Activated B cell treated with CpG ODN at 0.5 μM for 24 hours (primary cell): ENCODE measurements at places on chromosomes 6 and 20.

DNA sequence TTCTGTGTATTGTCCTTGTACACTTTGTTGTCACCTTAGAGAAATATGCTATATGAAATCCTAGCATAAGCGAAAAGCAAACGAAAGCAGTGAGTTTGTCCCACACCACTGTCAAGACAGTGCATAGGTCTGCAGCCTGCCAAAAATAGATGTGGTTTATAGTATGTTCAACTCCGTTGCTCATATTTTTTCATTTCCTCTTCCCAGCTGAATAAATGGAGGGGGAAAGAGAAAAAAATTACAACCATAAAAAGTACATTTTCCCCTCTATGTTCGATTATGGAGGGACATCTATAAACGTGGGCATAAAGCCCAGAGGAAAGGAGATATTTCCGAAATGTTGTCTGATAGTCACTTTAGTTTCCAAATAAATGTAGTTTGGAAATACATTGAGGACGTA is 25.8 kb downstream of the PRL start:
- DNase-seq, result no peak

- no peak for DNase-seq
Observed at GRCh38 chr20:34883087-34883688, 6.8 kb downstream of the ACSS2 start.

GRCh38 chr6:155497273-155497672 is 41.6 kb upstream of the NOX3 start:
- no peak for DNase-seq

- no peak for DNase-seq
Observed at GRCh38 chr20:23200914-23201313, 114.8 kb upstream of the CD93 start.

DNA sequence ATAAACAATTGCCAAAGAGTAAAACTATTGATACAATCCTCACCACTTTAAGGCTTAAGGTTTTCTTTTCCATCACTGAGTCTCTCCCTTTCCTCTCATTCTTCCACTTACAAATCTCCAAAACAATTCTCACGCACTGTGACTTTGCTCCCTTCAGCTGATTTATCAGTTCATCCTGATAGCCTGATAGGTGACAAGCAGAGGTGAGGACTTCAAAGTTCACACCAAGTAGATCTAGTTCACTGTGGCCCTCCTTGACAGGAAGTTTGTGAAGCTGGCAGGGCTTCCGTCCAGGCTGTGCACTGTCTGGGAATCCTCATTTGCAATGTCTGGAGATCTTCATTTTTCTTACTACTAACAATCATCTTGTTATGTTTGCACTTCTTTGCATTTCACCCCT is 35.2 kb upstream of the POU5F1 start:
- no peak for DNase-seq

DNA sequence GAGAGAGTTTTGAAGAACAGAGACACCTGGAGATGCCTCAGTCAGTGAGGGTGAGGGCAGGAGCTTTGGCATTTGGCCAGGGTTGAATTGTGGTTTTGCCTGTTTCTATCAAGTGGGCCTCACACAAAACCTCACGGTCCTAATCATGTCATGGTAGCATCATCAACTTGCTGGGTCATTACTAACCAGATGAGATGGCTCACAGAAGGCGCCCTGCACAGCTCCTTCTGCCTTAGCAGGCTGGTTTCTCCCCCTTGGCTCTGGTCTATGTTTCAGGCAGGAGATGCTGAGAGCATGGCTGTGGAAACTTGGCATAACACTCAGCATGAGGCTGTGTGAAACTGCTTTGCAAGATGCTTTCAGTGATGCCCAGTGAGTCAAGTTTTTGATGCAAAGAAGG is 99.3 kb downstream of the LRRC1 start:
- DNase-seq, result no peak

- peak; percentile 50 for DNase-seq
Observed at GRCh38 chr6:43702534-43703440, 15.2 kb upstream of the MRPS18A start.

GRCh38 chr20:48129345-48129942 is 344.2 kb upstream of the SULF2 start:
- no peak for DNase-seq

DNA sequence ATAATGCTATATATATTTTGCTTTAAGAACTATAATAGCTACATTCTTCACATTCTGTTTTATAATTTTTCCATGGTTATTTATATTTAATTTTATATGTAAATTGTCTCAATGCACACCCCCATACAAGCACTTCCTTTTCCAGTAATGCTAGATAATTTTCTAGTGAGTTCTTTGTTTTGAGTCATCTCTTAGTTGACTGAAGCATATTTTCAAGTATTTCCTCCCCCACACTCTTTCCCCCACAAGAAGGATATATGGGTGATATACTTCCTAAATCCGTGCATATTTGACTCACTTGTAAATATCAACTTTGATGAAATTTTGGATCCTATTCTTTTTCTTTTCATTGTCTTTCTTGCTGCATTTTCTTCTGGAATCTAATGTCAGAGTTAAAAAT is 82.1 kb upstream of the SRSF6 start:
- DNase-seq, result no peak

- DNase-seq, result no peak
Observed at GRCh38 chr6:100850174-100850573, 31.0 kb downstream of the ASCC3 start.

DNA sequence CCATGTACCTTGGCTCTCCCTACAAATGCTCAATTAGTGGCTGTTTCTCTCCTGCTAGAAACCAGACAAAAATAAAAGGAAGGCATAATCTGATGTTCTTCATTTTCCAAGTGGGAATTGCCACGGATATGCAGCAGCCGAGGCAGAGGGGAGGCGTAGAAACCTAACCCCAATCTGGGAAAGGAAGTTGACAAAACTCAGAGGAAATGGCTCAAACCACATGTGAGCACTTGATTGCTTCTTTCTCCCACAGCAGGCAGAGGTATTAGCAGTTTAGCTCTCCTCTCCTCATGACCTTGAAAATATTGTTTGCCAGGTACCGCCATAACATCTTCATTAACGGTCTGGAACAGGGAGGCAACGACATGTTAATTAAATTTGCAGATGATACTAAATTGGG is 3.8 kb upstream of the MLN start:
- no peak for DNase-seq

DNA sequence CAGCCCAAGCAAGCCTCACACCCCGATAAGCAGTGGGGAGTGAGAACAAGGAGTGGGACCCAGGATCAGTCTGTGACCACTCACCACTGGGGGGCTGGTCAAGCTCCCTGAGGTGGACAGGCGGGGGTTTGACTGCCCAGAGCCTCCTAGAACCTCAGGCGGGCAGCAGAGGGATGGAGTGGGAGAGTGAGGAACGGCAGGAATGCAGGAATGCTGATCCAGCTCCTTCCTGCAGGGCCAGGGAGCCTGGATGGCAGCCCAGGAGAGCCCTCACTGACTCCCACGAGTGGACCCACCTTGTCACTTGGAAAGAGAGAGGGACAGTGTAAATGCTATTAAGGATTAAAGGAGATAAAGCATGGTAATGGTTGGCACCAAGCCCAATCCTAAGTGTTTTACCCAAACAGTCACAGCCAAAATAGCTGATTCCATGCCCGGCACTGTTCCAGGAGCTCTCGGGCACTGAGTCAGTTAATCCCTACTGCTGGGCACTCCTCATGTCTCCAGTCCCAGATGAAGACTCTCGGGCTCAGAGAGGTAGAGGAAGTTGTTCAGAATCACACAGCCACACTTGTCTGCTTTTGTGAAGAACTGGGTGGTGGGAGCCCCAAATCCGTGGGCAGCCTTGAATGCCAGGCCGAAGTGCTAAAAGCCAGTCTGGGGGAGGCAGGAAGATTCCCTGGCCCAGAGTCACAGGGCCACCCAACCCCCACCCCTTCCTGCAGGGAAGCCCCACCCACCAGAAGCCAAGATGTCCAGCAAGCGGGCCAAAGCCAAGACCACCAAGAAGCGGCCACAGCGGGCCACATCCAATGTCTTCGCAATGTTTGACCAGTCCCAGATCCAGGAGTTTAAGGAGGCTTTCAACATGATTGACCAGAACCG is 3.1 kb downstream of the MYL9 start:
- no peak for DNase-seq

- no peak for DNase-seq
Observed at GRCh38 chr6:11833626-11834592, 55.3 kb upstream of the ADTRP start.

DNA sequence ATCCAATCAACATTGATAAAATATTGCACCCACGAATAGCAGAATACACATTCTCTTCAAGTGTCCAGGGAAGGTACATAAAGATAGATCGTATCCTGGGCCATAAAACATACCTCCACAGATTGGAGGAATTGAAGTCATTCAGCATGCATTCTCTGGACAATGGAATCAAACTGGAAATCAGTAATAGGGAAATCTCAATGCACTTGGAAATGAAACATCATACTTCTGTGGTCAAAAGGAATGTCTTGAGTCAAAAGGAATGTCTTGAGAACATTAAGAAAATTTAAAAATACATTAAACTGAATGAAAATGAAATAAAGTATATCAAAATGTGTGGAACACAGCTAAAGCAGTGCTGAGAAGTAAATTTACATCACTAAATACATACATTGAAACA is 138.8 kb downstream of the TFAP2A start:
- DNase-seq, result no peak

DNA sequence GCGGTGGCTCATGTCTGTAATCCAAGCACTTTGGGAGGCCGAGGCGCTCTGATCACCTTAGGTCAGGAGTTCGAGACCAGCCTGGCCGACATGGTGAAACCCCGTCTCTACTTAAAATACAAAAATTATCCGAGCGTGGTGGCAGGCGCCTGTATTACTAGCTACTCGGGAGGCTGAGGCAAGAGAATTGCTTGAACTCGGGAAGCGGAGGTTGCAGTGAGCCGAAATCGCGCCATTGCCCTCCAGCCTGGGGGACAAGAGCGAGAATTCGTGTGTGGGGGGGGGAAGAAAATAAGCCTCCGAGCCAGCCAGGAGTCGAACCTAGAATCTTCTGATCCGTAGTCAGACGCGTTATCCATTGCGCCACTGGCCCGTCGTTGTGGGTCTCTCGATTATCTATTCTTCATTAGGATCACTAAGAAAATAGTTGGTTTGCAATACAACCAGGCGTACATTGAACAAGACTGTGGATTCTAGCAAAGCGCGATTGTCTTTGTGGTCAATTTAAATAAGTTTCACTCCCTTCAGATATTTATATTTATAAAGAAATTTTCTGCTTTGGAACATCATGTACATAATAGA is 33.9 kb upstream of the PRSS16 start:
- DNase-seq, result no peak

- no peak for DNase-seq
Observed at GRCh38 chr20:12372557-12372956, 454.9 kb downstream of the BTBD3 start.

DNA sequence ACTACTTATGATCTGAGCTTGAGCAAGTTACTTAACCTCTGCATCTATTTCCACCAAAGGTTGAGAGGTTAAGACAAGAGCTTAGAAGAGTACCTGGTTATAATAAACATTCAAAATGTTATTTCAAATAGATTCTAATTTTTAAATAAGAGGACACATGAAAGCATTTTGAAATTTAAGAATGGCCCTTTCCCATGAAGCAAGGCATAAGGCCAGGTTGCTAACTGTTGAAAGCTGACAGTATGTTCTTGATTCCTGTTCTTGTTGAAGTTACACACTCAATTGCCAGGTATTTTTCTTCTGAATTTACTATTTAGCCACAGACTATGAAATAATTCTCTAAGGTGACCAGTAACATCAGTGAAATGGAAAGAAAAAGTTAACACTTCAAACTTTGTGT is 14.5 kb downstream of the C6orf62 start:
- DNase-seq, result no peak

GRCh38 chr20:54254596-54254995 is 46.7 kb downstream of the PFDN4 start:
- DNase-seq, result no peak

DNA sequence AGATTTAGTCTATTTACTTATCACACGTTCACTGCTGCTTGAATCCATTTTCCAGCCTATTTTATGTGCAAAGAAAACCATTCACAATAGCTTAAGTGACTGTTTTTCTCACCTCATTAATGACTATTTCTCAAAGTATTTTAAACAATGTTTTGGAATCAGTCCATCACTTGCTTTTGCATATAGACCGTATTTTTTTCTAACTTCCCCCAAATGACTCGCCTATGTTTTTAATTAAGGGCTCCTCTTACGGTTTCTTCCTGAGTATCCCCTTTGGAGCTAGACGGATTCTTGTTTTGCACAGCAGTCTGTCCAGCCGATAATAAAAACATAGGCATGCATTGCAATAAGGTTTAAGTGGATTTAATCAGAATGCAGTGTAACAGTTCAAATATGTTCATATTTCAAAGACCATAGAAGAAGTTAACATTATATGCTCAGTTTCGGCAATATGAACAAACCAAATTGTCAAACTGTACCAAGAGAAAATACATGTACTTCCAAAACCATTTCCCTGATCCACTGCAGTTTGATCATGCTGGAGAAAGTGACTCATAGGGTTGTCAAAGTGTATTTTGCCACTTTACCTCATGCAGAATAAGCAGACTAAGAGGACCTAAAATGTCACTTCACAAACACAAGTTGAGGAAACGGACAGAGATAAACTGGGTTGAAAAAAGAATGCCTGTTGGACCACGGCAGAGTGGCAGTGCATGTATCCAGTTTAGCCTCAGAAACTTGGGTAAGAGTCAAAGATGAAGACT is 66.4 kb downstream of the HMGN3 start:
- no peak for DNase-seq

DNA sequence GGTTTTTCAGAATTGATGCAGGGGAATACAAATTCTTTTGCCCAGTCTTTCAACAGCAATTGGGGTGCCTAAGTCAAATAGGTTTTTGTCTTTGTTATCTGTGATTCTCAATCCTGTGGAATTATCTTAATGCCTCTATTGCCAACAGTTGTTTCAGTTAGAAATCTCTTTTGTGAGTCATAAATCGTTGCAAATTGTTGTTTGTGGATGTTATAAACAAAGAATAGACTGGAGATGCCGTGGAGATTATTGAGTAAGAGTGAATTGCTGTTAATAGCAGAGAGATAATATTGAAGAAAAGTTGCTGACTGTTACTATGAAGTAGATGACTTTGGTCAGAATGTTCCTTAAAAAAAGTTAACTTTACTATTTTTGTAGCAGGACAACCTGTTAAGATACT is 63.7 kb upstream of the POPDC3 start:
- DNase-seq, result no peak
